Cardiac septum (tissue), 1 donor: ENCODE measurements at places on chromosomes 6 and 20. TPM values are rescaled to one million over a fixed set of nuclear protein-coding genes. Genes with fewer than 3 reads are reported as not detected.

- DNase-seq: no peak
Measured at GRCh38 chr20:38143238-38143645, 21.8 kb downstream of the TGM2 start.

DNA sequence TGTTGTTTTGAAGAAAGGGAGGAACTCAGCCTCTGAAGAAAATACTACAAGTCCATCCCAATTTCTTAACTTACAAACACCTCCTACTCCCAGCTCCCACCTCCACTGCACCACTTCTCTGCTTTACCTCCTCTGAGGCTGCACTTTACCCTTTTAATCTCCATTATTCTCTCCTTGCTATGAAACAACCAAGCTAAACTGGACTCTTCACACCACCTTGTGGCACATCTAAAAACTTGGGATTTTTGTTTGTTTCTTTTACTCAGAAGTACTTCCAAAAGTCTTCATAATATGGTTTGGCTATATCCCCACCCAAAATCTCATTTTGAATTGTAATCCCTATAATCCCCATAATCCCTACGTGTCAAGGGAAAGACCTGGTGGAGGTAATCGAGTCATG is 142.2 kb downstream of the MOXD1 start:
- no peak for DNase-seq

GRCh38 chr20:63856098-63856511 is 5.2 kb upstream of the ABHD16B start:
- DNase-seq: no peak

DNA sequence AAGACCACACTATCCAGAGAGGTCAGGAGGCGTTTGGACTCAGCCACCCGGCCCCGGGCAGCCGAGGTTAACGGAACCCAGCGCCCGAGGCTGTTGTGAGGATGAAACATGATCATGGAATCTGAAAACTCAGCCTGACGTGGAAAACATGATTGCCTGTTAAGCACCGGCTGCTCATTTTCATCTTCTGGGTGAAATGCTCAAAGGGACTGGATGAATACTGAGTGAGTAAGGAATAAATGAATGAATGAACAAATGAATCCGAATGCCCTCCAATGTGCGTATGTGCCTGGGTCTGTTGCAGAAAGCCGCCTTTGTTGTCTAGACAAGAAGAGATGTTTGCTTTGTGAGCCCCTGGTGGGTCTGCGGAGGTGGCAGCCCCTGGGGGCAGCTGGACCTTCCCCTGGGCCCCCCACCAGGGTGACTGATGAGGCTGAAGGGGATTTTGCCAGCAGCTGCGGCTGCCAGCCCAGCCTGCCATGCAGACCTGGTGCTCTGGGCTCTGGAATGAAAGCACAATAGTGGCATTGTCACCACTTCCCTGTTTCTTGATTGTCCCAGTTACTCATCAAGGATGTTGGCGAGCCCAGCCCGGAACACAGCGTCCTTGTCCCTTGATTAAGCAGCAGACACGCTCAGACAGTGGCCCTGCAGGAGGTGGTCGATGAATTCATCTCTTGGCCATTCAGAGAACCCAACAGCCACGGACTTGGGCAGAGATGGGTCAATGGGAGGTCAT is 211.1 kb downstream of the ANKRD60 start:
- peak; percentile 31 for DNase-seq

GRCh38 chr20:5172167-5172601 is 45.4 kb downstream of the CDS2 start:
- DNase-seq: no peak

DNA sequence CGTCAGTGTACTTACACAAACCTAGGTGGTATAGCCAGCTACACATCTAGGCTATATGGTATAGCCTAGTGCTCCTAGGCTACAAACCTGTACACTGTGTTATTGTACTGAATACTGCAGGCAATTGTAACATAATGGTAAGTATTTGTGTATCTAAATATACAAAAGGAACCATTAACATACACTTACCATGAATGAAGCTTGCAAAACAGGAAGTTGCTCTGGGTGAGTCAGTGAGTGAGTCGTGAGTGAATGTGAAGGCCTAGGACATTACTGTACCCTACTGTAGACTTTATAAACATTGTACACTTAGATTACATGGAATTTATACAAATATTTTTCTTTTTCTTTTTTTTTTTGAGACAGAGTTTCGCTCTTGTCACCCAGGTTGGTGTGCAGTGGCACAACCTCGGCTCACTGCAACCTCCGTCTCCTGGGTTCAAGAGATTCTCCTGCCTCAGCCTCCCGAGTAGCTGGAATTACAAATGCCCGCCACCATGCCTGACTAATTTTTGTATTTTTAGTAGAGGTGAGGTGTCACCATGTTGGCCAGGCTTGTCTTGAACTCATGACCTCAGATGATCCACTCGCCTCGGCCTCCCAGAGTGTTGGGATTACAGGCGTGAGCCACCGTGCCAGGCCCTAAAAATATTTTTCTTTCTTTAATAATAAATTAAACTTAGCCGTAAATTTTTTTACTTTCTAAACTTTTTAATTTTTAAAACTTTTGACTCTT is 15.4 kb upstream of the KIAA1755 start:
- peak; percentile 41 for DNase-seq

- no peak for DNase-seq
Measured at GRCh38 chr6:10033223-10033829, 381.5 kb downstream of the TFAP2A start.

DNA sequence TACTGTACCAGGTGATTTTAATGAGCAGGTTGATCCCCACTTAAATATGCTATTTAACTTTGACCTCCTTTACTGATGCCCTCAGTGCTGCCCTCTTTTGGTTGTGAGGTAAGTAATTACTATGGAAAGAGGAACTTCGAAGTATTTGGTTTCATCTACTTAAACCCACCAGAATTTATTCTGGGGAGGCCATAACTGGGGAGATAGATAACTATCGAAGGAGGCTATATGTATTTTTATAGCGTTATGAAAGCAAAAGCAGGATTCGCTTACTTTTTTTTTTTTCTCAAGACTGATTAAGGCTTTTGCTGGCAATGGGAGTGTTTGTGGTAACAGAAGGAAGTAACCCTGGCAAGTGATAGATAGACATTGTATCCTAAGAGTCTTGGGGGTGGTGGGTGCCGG is 168.9 kb upstream of the CENPW start:
- DNase-seq: no peak

GRCh38 chr20:37526238-37526838 is 1.3 kb downstream of the BLCAP start:
- no peak for DNase-seq

- no peak for DNase-seq
Measured at GRCh38 chr6:37256692-37257319, 766 bp upstream of the TBC1D22B start.

- DNase-seq: no peak
Measured at GRCh38 chr20:14009208-14009607, 13.9 kb downstream of the MACROD2 start.

GRCh38 chr6:125781314-125781868 is 9.4 kb upstream of the NCOA7 start:
- DNase-seq: no peak

DNA sequence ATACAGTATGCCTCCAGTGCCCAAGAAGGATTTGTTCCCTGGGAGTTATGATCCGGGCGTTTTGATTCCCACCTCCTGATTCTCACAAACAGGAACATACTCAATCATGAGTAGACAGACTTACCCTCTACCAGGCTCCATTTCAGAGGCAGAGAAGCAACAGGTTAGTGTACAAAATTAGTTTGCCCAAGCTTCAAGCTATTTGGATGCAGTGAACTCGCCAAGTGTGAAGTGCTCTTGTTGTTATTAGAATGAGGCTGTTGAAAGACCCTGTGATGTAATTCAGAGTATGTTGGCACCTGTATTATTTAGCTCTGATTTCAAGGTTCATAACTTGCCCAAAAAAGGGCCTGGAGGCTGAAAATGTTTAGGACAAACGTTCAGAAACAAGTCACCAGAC is 247.0 kb downstream of the PHACTR1 start:
- no peak for DNase-seq

DNA sequence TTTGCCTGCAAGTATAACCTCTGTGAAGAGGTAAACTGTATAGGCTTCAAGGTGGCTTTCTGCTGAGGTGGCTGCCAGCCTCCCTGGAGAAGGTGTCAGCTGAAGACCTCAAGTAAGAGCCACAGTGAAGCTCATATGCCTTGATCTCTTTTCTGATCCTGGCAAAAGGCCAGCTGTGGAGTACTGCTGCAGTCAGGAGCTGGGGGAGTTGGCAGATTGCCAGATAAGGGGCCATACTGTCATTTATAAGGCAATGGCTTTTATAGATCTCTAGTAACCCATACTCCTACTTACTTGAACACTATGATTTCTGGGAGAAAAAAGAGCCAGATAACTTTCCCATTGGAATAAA is 8.8 kb upstream of the CEP85L start:
- no peak for DNase-seq

DNA sequence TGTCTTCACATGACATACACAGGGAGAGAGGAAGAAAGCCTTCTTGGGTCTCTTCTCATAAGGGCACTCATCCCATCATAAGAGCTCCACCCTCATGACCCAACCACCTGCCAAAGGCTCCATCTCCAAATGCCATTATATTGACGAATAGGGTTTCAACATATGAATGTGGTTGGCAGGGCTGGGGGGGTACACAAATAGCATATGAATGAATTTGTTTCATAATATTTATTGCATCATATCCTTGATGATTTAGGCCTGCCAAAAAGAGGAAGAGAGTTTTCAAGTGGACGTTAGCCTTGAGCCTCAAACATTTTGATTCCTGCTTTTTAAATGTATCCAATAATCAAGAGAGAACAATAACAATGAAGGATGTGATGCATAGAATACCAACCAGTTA is 26.2 kb upstream of the OPRM1 start:
- no peak for DNase-seq

GRCh38 chr6:146381486-146381885 is 162.1 kb upstream of the RAB32 start:
- DNase-seq: no peak

DNA sequence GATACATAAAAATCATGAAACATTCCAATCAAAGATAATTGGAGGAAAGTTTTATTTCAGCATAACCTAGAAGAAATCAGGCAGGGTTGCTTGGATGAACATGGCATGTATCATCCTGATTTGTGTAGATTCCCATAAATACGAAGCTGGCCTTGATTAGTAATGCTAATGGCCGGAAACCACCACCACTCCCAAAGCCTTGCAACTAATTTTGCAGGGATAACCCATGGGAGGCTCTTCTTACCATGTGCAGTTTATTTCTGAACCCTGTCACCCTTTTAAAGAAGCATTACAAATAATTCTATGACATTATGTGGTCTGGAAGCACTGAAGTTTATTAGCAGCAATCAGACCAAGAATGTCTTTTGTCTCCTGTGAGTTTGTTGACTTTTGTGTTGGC is 80.8 kb downstream of the AIG1 start:
- no peak for DNase-seq

FAM8A1 gene
- 15.1 TPM for total RNA-seq

PGK2 gene
- total RNA-seq: not detected

LPA gene
- total RNA-seq: not detected

BTN1A1 gene
- total RNA-seq: not detected

RAD21L1 gene
- total RNA-seq: not detected

NMBR gene
- not detected for total RNA-seq
